ENCODE measurements at places on chromosomes 3 and 15. TPM values are rescaled to one million over a fixed set of nuclear protein-coding genes. Genes with fewer than 3 reads are reported as not detected.

DNA sequence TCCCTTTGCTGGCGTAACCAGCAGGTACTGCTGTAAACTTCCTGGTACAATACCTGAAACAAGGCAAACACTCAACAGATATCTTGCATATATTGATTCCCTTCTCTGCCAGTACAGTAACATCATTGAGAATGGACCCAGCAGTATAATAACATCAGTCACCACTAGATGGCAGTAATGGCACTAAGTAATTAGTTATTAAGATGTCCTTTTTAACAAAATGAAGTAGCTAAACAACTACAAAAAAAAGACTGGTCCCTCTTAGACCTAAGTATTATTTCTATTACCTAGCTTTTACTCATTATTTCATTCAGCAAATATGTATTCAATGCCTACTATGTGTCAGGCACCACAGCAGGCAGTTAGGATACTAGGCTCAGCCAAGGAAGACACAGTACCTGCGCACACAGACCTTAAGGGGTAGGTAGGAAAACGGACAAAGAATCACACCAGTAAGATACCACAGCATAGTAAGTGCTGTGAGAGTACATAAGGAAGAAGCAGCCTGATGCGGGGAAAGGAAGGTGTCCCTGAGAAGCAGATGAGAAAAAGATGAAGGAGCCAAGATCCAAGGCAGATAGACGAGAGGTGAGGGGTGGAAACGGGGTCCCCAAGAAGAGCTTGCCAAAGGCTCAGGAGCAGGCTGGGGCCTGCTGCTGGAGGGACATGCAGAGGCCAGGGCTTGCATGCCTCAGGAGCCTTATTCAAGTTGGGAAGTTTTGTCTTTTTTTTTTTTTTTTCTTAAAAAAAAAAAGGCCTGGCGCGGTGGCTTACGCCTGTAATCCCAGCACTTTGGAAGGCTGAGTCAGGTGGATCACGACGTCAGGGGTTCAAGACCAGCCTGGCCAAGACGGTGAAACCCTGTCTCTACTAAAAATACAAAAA is 102.7 kb upstream of the CHD2 start:
- DNase-seq, result peak; percentile 94

DNA sequence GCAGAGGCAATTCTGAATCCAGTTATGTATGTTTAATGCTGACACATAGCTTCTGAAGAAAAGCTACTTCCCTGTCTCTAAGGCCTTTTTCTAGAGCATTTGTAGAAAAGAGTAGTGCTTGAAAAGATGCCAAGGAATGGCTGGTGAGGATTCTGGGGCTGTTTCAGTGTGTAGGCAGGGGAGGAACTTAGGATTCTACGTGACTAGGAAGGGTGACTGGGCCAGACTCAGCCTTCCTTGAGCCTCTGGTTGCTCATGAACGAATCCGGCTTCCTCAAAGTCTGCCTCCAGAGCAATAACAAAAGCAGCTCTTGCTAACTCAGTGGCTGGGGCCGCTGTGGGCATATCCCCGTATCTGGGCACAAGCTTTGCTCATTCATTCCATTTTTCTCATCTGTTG is 104.8 kb upstream of the WNT5A start:
- no peak for DNase-seq

GRCh38 chr3:37605572-37606153 is 256.0 kb upstream of the CTDSPL start:
- peak; percentile 8 for DNase-seq

DNA sequence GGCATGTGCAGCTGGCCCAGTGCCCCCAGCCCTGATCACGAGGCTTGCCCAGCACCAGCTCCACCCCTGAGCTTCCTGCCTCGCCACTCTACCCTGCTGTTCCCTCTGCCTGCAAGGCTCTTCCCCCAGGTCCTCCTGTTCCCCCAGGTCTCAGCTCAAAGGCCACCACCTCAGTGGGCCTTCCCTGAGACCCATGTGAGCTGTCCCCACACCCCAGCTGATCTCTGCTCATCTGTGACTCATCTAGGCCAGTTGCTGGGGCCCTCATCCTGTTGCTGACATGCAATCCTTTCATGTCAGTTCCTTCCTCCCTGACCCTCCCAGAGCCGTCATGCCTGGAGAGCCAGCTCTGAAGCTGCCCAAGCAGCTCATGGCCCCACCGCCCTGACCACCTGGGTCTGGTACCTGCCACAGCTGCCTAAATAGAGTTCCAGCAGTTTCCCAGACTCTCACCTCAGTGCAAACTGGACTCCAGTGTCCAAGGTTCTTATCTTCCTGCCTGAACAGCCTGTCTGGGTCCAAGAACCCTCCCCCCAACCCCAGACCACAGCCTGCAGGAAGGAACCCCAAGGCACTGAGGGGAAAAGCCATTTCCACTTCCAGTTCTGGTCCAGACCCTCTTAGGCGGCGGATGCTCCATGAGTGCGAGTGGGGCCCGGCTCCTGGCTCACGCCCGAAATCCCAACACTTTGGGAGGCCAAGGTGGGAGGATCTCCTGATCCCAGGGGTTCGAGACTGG is 116.6 kb upstream of the IQSEC1 start:
- peak; percentile 84 for DNase-seq

DNA sequence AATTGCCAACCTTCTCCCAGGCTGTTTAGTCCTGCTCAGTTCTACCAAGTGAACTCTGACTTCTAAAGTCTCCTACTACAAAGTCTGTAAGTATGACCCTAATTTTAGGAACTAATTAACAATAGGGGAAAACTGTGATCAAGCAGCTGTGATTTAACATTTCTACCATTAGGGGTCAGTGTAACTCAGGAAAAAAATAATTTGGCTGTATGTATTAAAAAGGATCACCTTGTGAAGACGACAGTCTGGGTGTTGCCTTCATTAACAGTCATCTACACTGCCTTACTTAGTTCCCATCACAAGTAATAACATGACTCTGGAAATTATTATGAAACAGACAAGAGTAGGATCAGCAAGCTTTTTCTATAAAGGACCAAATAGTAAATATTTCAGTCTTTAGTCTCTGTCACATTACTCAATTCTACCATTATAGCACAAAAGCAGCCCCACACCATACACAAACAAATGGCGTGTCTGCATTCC is 4.2 kb upstream of the NPHP3 start:
- peak; percentile 58 for DNase-seq

The PYGO1 gene
- 1.8 TPM for total RNA-seq

DNA sequence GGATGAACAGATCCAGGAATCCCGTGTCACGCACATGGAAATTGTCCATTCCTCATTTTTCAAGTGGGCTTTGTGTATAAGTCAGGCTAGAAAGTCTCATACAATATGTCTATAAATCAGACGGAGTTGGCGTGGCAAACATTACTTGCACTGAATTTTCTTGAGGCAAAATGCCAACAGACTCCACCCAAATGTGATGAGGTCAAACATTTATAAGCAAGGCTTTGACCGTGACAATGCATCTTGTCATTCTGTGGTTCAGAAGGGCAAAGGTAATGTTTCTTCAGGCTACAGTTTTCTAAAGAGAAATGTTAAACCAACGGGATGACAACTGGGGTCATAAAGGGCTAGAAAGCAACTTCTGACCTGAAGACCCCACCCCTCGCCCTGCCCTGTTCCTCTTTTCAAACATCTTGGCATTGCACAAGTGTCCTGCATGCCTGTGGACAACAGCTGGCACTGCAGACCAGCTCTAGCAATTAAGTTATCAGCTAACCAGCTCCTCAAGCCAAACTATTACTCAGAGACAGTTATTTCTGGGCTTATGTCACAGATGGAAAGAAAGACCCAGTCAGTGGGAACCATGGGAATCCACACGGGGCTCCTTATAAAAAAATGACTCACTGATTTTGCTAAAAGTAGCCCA is 36.5 kb upstream of the SPTBN5 start:
- peak; percentile 98 for DNase-seq

Measured in PC-3 (cell line).